ENCODE measurements at places on chromosomes 6 and 20.

GRCh38 chr20:40279390-40279789 is 409.6 kb downstream of the MAFB start:
- DNase-seq: no peak

DNA sequence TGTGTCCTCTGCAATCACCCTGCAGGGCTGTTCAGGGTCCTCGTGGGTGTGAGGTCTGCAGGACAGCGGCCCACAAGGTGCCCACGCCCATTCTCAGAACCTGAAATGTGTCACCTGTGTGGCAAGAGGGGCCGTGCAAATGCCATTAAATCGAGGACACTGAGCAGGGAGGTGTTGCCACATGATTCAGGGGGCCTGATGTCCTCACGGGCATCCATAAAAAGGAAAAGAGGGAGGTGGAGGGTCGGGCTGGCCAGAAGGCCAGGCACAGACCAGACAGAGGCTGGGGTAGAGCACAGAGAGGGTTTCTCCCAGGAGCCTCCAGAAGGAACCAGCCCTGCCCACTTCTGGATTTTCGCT is 239.6 kb downstream of the ERMARD start:
- no peak for DNase-seq

DNA sequence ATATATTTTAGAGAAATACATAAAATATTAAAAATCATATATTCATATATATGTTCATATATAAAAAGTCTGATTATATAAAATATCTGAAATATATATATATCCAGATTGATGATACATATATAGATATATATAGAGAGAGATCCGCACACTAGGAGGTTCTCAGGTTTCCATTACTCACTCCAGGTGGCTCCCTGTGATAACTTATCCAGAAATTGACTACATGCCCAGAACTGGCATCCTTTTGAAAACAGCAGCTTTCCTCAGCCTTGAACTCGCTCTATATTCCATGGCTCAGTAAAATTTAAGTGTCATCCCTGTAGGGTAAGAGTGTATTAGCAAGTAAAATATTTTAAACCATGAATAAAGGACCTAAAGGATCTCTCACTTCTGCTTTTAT is 206.8 kb downstream of the TINAG start:
- no peak for DNase-seq

- no peak for DNase-seq
Observed at GRCh38 chr6:105824732-105825131, 261.4 kb upstream of the PRDM1 start.

DNA sequence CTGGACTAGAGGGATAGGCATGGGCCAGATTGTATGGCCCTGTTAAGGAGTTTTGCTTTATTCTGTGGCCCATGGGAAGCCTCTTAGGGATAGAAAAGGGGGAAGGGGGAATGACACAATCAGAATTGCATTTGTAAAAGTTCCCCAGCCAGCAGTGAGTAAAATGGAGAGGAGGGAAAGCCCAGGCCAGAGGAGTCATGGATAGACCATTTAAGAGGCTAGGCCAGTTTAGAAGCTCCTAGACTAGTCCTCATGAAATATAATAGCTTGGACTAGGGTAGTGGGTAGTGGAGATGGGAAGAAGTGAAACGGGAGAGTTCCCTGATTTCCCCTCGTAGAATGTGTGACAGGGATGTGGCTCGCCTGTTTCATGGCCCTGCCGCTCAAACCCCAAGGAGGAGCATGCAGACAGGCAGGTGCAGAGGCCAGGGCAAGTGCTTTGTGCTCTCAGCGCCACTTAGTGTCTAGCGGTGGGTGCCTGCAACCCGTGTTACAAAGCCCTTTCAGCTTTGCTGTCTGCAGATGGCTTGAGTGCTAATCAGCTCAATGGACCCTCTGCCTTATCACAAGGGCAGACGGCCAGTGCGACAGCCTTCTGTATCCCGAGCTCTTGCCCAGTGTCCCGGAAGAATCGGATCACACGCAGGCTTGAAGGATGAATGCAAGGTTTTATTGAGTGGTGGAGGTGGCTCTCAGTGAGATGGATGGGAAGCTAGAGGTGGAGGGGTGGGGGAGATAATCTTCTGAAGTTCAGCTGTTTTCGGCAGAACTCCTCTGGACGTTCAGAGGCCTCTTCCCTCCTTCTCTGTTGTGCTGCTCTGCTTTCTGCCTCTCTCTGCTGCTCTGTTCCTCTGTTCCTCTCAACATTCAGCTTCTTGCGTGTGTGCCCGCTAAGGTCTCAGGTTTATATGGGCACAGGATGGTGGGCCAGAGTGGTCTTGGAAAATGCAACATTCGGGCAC is 141.1 kb downstream of the CEP57L1 start:
- DNase-seq: peak; percentile 31

DNA sequence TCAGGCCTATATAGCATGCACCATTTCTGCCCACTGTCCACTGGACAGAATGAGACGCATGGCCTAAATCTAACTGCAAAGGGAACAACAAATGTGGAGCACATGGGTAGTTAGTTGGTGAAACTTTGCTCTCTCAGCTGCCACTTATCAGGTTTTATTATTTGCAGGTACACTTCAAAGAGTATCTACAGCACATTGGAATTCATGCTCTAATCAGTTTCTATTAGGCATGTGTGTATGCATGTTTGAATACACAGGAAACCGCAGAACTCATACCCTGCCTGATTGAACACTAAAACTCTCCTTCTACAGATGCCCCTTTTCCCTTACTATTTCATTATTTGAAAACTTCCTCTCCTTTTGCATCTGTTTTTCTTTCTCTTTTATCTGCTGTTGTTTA is 97.4 kb upstream of the HSF2 start:
- DNase-seq: no peak

DNA sequence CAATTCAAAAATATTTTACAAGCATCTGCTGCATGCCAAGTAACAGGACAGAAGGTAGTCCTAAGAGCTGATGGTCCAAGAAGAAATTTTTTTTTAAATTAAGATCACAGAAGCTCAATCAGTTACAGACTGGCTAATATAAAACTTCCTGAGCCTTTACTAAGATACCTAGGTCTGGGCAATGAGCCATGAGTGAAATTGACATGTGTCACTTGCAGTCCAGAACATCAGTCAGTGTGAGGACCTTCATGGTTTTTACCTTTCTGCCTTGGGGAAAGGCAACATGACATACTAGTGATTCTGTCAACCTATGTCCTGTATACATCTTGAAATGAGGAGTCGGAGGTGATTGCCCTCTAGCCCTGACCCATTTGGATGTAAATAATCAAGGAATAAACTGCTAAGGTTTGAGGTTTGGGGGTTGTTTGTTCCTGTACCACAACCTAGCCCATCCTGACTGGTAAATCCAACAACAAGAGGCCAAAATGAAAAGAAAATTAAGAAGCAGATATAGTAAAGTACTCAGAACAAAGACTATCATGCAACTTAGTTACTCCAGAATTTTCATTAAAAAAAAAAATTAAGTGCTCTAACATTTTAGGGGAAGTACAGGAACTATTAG is 70.0 kb downstream of the CNKSR3 start:
- no peak for DNase-seq
